Posterior vena cava (tissue), 2 donors: ENCODE measurements at places on chromosomes 16 and 17. TPM values are rescaled to one million over a fixed set of nuclear protein-coding genes. Genes with fewer than 3 reads are reported as not detected.

PAM16 gene
- 25.3 TPM for total RNA-seq

SLC2A4 gene
- total RNA-seq = 21.3 TPM

EZH1 gene
- 50.2 TPM for total RNA-seq

FA2H gene
- not detected for total RNA-seq

GP1BA gene
- not detected for total RNA-seq

MYL11 gene
- not detected for total RNA-seq

DNA sequence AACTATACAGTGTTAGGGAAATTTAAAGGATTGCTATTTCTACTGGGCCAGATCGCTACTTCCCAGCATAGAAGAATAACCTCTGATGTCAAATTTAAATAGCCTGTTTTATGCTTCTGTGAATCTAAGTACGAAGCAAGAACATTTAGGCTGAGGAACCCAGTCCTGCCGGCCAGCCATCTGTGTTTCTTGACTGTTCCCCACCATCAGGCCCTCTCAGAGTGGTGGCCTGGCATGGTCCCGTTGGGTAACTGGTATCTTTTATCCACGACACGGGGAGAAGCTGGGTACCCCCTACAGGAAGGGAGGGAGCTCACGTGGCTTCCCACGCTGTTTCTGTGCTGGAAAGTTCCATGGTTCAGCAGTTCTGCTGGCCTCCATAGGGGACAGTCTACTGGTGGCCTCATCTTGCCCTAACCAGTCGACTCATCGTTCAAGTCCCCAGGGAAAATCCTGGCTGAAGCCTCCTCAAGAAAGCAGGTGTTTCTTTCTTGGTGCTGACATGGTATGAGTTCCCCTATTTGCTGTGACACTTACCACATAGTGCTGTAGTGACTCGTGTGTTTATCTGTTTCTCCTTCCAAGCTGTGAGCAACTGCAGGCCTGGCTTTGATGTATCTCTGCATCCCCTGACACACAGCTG is 201.7 kb upstream of the NLRP1 start:
- DNase-seq = no peak

GRCh38 chr16:26281381-26282110 is 589.8 kb downstream of the HS3ST4 start:
- DNase-seq = no peak

DNA sequence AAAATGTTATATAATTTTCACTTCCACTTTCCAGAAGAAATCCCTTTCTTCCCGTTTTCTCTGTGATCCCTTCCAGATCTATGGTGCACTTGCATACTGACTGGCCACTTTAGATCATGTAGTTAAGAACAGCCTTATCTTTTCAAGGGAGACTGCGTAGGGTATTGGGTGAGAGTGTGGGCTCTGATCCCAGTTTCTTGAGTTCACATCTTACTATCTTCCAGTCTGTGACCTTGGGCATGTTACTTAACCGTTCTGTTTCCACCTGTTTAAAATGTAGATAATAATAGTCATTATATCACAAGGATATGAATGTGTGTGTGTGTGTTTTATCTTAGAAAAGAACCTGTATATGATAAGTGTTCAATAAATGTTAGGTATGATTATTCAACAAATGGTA is 83.7 kb downstream of the TANGO6 start:
- DNase-seq = no peak

DNA sequence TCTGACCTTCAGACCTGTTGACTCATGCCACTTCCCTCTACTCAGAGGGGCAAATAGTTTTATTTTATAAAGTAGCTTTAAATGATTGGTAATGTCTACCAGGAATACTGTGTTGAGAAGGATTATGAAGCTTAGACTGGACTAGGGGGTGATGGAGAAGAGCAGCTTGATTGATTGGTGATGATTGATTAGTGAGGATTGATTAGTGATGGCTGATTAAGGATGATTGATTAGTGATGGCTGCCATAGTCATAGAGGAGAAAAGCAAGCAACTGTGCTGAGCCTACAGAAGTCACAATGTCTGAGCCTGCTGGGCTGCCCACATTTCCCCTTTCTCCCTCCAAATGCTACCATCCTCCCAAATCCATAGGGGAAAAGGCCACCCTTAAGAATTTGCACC is 206.8 kb upstream of the SALL1 start:
- DNase-seq = no peak

GRCh38 chr16:21697032-21697431 is 33.3 kb downstream of the OTOA start:
- no peak for DNase-seq

DNA sequence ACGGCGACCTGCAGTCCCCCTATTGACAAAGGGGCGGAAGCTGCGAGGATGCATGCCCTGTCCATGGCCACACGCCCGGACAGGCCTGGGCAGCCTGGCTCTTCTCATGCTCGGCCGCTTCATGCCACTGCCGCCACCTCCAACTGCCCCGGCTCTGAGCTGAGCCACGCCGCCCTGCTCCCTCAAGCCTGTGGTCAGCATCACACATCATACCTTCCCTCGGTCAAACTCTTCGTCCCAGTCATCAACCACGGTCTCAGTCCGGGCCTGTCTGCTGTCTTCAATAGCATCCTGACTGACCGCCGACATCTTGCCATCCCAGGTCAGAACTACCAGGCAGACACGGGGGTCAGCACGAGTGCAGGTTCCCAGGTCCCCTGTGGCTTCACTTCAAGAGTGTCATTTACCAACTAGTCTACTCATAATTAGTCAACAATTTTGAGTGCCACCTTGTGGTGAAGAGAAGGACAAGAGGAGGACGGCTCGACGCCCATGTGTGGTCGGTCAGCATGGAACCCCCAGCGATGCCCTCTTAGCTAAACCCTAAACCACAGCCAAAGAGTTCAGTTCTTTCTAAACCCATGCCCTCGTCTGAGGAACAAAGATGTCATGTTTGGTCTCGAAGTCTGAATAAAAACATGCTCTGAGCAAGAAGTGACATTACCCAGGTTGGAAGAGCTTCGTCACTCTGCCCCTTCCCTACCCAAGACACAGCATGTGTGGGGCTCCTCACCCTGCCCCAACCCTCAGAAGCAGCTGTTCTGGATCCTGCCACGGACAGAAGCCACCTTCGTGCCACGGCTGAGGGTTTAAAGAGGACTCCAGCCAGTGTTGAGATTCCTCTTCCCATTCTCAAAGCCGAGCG is 16.9 kb upstream of the CYTH1 start:
- peak; percentile 73 for DNase-seq

DNA sequence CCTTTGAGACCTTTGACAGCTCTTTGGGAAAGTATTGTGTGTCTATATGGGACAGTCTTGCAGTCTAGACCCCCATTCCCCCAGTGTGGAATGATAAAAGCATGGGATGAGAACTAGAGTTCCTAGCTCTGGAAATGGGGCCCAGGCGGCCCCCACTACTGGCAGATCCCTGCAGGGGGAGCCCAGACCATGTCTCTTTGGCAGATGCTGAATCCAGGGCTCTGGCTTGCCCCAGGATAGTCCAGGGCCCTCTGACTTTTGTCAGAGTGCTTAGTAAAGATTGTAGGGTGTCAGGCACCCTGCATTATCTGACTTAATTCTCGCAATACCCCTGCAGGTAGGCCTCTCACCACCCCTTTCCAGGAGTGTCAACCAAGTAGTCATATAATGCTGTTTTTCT is 8.3 kb downstream of the ALKBH5 start:
- no peak for DNase-seq

DNA sequence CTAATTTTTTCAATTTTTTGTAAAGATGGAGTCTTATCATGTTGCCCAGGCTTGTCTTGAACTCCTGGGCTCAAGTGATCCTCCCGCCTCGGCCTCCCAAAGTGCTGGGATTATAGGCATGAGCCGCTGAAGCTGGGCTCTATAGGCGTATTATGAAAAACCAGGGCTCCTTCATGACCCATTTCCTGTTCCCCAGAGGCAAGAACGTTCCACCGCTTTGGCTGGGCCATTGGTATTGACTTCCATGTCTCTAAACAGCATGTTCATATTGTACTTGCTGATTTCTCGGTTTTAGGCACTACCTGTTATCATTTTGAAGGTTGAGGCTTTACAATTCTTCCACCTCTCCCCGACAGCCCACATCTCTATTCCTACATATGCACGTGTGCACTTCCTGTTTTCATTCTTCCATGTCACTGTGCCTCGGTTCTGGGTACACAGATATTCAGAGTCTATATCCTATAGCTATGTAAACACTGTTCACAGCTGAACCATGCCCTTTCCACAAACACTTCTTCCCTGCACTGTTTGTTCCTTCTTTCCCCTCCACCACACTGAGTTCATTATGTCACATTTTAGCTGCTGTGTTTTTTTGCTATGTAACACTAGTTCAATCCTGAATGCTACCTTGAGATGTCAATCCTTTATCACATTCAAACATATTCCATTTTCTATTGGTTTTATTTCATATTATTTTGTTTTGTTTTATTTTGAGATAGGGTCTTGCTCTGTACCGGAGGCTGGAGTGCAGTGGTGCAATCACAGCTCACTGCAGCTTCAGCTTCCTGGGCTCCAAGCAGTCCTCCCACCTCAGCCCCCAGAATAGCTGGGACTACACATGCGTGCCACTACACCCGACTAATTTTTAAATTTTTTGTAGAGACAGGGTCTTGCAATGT is 16.8 kb upstream of the MAPK3 start:
- no peak for DNase-seq

- DNase-seq = no peak
Measured at GRCh38 chr17:31250229-31250628, 46.8 kb downstream of the OMG start.

DNA sequence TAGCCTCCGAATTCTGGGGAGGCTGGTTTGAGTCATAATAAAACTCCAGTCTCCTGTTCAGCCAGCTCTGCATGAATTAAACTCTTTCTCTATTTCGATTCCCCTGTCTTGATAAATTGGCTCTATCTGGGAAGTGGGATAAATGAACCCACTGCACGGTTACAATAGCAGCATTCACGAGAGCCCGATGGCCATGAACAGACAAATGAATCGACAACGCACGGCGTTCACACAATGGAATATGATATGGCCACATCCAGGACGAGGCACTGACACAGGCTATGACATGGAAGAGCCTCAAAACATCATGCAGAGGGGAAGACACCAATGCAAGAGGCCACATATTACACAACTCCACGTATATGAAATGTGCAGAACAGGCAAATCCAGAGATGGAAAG is 5.6 kb upstream of the CARD14 start:
- no peak for DNase-seq

- no peak for DNase-seq
Measured at GRCh38 chr17:69907132-69907847, 167.7 kb upstream of the KCNJ16 start.

DNA sequence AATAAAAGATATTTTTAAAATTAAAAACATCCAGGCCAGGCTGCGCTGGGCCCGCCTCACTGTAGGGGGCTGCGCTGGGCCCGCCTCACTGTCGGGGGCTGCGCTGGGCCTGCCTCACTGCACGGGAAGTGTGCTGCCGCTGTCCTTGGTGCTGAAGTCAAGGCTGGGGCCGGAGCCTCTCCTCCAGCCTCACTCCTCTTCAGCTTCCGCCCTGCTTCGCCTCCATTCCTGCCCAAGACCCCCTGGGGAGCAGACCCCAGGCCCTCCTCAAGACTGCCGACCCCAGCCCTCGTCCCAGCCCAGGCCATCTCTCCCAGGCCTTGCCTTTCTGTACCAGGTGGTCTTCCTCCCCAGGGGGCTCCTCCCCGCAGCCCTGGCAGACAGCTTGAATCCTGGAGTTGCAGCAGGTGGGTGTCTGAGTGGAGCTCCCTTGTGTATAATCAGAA is 26.2 kb downstream of the ENDOV start:
- DNase-seq = no peak

- no peak for DNase-seq
Measured at GRCh38 chr17:65434251-65434650, 127.2 kb downstream of the AXIN2 start.

DNA sequence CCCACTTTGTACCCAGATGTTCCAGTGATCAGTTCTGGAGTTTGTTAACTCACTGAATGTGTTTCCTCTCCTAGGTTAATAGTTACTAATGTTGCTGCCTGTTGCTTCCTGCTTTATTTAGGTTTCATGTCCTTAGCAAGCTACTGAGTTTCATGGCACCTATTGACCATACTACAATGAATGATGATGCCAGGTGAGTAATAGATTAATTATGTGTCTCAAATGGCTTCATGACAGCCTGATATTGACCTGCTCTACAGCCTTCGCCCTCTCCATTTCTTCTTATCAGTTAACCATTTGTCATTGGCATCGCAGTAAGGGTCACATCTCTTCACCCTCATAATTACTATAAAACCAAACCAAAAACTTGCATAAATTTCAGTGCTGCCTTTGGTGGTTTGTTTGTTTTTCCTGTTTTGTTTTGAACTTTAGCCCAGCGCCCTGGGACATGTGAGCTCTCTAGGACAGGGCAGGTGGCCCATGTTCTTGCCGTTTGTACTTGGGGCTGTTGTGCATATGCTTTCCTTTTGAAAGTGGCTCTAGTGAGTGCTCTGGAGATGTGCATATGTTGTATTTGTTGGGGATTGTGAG is 82.8 kb downstream of the AATF start:
- no peak for DNase-seq

DNA sequence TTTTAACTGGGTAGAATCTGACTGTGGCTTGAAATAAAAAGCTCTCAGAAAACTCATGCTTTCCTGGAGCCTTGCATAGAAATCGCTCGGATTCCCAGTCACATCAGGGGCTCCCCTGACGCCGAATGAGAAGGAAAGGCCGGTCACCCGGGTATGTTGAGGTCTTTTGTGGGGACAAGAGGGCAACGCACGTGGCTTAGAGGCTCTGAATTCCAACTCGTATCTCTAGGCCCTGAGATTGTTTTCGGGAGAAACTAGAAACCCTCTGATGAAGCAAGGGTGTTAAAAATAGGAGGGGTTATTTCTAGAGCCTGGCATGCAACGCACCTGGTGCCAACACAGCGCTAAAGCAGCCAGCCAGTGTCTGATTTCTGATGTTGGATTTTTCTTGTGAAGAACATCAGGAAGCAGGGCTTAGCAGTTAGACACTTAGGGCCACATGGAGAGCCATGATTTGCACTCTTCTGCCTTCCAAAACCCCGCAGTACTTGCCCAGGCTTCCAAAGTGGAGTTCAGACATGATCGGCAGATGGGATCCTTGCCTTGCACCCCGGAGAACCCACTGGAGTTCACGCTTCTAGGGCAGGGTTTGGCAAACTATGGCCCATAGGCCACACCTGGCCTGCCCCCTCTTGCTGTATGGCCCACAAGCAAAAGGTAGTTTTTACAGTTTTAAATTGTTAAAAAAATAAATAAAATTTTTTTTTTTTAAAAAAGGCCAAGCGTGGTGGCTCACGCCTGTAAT is 12.6 kb downstream of the CACNG1 start:
- DNase-seq = no peak
